CD4-positive, alpha-beta T cell treated with Interferon alpha-2 for 1 hour (primary cell): ENCODE measurements at places on chromosomes 16 and 17.
A peak's percentile ranks its signal among the peaks of the same experiment; 100 is the strongest.

DNA sequence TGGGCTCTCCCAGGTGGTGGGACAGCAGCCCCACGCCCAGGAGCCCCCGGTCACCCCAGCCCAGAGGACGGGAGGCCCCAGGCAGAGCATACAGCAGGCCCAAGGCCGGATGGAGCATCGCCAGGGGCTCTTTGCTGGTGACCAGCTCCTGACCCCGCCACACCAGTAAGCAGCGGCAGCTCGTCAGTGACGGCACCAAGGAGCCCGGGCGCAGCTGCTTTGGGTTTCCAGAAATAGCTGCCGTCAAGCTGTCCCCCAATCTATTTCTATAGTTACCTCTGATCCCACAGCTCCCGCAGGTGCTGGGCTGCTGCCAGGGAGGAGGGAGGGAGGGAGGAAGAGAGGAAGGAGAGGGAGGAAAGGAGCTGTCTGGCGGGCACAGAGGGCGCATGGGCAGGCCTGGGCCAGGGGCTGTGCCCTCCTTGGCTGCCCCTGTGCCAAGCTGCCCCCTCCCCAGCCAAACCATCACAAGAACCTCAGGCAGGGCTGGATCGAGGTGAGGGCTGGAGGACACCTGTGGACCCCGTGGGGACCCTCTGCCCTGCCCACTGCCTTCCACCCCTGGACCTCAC is 10.8 kb upstream of the RASD1 start:
- no peak for DNase-seq

DNA sequence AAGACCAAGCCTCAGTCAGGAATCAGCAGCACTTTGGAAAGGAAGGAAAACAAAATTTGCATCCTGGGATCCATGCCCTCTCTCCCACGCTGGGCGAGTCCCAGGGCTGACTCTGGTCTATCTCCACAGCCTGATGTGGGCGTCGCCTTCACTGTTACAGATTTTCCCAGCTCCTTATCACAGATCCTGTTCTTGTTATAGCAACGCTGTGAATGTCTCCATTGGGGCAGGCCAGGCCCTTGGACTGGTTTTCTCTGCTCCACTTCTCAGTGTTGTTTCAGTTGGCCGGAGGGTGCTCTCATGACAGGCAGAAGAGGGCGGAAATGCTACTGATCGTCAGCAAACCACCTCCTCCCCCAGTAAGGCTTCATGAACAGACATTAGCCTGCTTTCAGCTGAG is 127.9 kb upstream of the CDH11 start:
- DNase-seq, result no peak

GRCh38 chr16:49081554-49081953 is 200.1 kb downstream of the CBLN1 start:
- no peak for DNase-seq

GRCh38 chr17:50288306-50288705 is 14.0 kb downstream of the TMEM92 start:
- DNase-seq, result no peak

DNA sequence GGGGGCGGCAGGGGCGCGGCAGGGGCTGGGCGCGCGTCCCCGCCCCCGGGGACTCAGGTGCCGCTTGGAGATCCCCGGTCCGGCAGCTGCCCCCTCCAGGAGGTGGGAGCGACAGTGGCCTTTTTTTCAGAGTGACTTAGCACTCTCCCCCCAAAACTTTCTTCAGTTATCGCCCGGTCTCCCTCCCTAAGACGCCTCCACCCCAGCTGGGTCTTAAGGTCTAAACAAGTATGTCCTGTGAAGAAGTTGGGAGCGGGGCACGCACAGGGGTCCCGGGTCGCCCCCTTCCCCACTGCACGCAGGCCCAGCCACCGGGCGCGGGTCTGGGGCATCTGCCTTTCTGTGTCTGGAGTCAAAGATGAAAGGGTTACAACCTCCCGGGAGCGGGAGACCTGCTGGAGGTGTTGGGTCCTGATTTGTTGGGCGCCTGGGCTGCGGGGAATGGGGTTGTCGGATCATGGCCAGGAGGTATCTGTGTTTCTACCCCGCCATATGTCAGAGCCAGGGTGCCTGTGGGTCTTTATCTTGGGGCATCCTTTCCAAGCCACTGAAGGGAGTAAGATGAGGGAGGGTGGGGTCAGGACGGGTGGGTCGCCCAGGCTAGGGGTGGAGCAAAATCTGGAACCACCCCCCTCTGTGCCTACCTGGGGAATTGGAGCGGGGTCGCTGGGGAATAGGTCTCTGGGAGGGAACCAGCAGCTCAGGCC is 757 bp downstream of the FMNL1 start:
- peak; percentile 64 for DNase-seq

- DNase-seq, result no peak
Observed at GRCh38 chr17:61214753-61215152, 184.9 kb upstream of the TBX2 start.

- peak; percentile 83 for DNase-seq
Observed at GRCh38 chr17:58328195-58329034, at the start of gene TSPOAP1. Gene TSPOAP1 (minus strand): TSS chr17:58328795. CDS start chr17:58327920, 875 bp downstream.

DNA sequence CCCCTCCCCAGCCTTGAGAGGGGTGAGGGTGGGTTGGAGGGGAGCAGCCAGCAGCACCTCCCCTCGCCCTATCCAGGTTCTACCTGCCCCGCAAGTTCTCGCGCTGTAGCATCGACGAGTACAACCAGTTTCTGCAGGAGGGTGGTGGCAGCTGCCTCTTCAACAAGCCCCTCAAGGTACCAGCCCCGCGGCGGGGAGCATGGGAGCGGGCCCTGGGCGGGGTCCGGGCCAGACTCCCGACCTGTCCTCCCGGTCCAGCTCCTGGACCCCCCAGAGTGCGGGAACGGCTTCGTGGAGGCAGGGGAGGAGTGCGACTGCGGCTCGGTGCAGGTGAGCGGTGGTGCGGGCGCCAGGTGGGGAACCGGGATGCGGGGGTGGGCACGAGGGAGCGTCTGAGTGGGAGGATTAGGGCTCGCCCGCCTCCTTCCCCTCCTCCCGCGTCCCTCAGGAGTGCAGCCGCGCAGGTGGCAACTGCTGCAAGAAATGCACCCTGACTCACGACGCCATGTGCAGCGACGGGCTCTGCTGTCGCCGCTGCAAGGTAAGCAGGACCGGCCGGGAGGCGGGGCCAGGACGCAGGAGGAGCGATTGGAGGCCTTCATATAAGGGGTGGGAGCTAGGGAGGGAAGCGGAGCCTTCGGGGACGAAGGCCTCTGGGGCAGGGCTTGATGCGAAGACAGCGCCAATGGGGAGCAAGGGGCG is 16.5 kb downstream of the ADAM11 start:
- DNase-seq, result peak; percentile 98

- no peak for DNase-seq
Observed at GRCh38 chr16:64545768-64546167, 576.1 kb downstream of the CDH11 start.

GRCh38 chr16:23692190-23692837 is 13.6 kb downstream of the PLK1 start:
- no peak for DNase-seq

DNA sequence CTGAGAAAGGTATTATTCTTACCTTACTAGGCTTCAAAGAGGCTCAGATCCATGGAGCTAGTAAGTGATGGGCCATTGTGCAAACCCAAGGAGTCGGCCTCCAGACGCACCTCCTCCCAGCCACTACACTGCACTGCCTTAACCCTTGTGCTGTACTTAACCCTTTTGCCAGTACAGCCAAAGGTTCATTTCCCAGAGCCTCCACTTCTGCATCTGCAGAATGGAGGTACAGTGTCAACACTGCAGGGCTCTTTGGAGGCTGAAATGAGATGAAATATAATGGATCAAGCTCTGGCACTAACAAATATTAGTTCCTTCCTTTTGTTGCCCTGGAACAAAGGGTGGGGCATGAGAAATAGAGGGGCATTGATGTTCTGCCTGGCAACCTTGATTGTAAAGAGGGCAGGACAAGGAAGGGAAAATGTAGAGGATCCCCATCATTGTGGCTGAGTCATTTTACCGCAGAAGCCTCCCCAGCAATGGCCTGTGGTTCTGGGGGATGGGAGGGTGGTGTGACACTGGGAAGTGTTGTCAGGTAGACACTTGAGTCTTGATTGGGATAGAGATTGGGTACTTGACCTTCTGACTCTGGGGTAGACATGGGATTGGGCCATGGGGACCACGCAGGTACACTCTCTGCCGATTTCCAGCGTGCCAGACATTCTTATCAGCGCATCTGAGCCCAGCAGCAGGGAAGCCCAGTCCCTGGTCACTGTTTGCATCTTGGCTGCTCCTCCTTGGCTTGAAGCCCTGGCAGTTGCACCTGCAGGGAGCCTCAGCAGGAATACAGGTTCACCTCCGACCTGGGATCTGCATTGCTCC is 84.0 kb downstream of the MSI2 start:
- no peak for DNase-seq

- DNase-seq, result no peak
Observed at GRCh38 chr17:81685108-81685507, 1.3 kb downstream of the HGS start.

DNA sequence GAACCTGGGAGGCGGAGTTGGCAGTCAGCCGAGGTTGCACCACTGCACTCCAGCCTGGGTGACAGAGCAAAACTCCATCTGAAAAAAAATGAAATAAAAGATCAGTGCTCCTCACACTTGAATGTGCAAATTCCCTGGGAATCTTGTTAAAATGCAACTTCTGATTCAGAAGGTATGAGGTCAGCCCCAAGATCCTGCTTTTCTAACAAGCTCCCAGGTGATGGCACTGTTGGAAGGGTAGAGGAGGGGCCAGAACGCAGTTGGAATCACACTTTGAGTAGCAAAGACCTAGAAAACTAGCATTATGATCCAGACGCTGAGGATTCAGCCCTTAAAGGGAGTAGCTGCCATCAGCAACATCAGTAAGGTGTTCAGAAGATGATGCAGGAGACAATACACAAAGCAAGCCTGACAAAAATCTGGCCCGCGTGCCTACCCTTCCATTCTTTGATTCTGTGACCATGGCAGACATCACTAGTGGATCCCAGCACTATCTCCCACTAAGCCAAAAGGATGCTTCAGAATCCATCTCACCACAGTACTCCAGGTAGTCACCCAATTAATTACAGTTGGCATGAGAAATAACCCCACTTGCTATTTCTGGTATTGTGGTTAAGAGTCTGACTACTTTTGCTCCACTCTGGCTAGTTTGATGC is 33.1 kb upstream of the MEIOC start:
- no peak for DNase-seq

- DNase-seq, result no peak
Observed at GRCh38 chr17:17860766-17861107, 24.0 kb upstream of the SREBF1 start.

DNA sequence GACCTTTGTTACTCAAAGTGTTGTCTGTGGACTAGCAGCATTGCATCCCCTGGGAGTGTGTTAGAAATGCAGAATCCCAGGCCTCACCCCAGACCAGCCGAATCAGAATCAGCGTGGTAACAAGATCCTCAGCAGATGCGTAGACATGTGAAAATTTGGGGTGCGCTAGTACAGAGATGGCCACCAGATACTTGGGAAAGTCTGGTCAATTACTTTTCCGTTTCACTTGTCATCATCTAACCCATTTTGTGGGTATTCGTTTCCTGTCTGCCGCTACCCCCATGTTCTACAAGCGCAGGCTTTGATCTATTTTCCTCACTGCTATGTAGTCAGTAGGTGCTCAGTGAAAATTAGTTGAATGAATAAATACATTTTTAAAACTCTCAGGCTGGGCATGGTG is 33.1 kb upstream of the HERPUD1 start:
- DNase-seq, result peak; percentile 15

DNA sequence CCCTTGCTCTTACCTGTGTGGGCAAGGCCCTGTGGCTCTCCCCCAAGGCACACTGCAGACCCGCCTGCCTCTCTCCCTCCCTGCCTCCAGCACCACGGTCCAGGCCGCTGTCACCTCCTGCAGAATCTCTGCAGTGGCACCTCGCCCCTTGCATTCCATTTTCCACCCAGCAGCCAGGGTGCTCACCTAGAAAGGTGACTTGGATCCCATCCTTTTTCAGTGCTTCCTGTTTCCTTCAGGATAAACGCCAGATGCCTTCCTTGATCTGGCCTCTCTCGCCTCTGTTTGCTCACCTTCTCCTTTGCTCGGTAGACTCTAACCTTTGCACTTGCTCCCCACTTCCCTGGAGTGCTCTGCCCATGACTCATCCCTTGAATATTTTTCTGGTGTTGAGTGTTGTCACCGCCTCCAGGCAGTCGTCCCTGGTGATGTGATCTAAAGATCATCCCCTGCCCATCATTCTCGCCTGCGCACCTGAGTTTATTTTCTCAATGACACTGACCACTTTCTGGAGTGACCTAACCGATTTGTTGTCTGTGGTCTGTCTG is 79.2 kb upstream of the LGALS9 start:
- DNase-seq, result no peak

GRCh38 chr17:63676584-63676983 is 23.3 kb downstream of the LIMD2 start:
- no peak for DNase-seq

GRCh38 chr17:19375732-19376131 is 2.6 kb upstream of the MAPK7 start:
- no peak for DNase-seq
